COLO829 (cell line): ENCODE measurements at places on chromosomes 16 and 17.

DNA sequence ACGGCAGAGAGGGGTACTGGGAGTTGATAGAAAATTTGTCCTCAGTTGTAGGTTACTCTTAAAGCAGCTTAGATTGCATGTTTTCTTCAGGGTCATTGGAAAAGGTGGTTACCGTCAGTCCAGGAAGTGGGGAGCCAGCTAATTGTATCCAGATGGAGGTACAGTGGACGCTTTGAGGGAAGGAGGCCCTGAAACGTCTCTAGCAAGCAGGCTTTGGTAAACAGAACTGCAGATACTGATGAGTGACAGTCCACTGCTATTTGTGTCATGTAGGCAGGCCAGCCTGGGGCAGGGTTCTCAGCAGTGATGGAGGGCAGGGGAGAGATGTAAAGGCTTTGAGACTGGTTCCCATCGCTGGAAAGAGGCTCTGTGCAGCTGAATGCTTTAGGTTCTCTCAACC is 30.2 kb upstream of the ST6GALNAC1 start:
- DNase-seq, result no peak

GRCh38 chr17:8173871-8174322 is 2.3 kb downstream of the TMEM107 start:
- DNase-seq, result no peak

GRCh38 chr16:4908854-4909401 is 28.0 kb downstream of the PPL start:
- DNase-seq, result no peak

- no peak for DNase-seq
These were observed 16.2 kb downstream of the CYGB start for GRCh38 chr17:76521262-76521661.

DNA sequence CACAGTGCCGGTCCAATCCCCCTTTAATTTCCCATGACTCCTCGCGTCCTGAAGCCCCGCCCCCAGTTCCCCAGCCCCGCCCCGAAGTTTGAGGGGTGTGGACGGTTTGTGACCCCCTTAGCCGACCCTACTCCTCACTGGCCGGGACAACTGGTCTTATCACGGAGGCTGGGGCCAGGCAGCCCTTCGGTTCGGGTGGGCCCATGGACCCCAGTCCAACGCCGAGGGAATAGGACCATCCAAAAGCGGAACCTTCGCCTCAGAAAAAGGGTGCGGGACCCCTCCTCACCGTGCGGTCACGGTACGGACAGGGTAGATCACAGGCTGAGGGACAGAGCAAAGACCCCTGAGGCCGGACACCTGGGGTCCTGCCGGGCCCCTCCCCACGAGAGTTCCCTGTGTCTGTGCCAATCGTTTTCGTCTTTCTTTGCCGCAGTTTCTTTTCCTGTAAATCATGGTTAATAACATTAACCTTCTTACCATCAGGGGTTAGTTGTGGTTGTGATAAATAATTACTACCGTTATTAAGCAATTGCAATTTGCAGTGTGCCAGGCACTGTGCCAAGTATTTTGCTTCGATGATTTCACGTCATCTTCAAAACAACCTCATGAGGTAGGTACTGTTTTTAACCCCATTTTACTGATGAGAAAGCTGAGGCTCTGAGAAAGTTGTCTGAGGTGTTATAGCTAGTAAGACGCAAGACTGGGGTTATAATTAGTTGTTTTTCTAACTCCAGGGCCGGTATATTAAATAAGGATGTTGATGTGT is 543 bp downstream of the TMUB2 start:
- no peak for DNase-seq

DNA sequence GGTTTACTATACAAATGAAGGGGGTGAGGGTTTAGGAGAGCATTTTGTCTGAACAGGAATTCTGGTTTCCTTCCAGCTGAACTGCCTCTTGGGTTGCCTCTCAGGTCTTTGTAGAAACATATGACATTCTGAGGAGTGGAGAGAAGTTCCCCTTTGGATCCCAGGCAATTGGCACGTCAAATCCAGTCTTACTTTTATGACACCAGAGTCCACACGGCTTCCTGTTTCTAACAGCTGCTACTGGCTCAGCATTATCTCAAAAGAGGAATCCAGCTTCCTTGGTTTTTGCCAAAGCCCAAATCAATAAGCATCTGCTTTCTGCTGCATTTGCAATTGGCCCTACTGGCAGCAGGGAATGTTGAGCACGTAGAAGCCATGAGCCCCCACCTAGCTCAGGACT is 97.6 kb upstream of the FAM20A start:
- no peak for DNase-seq

GRCh38 chr17:7262935-7263800 is 890 bp upstream of the CLDN7 start:
- DNase-seq, result no peak
